Activated CD8-positive, alpha-beta memory T cell treated with anti-CD3 and anti-CD28 coated beads for 1 hour (primary cell): ENCODE measurements at places on chromosomes 7 and 10.

GRCh38 chr7:41910940-41911600, 208.2 kb upstream of the INHBA start:
- DNase-seq = no peak

DNA sequence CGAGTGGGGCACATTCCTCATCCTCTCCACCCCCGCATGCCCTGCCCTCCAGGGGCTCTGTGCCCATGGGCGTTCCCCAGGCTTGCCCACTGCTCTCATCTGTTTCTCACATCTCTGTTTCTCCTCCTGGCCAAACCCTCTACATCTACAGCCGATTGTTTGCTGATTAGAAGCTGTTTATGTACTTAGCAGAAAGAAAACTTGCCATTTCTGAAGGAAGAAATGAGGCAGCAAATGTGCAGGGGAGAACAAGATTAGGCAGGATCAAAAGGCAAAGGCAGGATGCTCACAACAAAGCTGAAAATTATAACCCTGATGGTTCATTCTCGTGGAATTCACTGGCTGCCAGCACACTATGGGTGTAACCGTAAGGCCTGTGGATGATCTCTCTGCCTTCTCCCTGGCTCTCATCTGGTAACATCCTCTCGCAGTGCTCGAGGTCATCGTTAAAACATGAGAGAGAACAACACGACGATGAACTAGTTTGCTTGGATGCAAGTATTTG, 111.6 kb upstream of the KLF14 start:
- no peak for DNase-seq

GRCh38 chr10:43843321-43844101, 194.8 kb upstream of the ZNF32 start:
- no peak for DNase-seq

- DNase-seq = no peak
Measured at GRCh38 chr10:123636598-123637325, 29.4 kb upstream of the GPR26 start.

DNA sequence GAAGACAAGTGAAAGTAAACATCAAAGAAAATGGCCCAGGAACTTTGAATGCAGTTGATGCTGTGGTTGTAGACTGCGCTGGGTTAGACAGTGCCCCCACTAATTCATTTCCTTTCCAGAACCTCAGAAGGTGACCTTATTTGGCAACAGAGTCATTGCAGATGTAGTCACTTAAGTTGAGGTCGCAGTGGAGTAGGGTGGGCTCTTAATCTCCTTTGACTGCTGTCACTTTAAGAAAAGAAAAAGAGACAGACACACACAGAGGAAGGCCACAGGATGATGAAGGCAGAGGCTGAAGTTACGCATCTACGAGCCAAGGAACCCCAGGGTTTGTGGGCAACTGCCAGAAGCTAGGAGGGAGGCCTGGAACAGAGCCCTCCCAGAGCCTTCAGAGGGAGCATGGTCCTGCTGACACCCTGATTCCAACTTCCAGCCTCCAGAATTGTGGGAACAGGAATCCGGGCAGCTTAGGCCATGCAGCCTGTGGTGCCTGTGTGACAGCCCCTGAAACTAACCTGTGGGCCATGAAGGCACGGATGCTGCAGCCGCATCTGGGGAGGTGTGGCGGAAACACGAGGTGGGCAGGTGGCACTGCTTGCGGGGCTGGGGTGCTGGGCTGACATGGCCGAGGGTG, 107.6 kb downstream of the PRKAG2 start:
- peak; percentile 32 for DNase-seq

GRCh38 chr10:123309731-123310130, 155.5 kb downstream of the BUB3 start:
- DNase-seq = no peak

- no peak for DNase-seq
Measured at GRCh38 chr10:97445357-97445721, 467 bp downstream of the EXOSC1 start.

- no peak for DNase-seq
Measured at GRCh38 chr10:10975647-10976046, 42.0 kb upstream of the CELF2 start.

DNA sequence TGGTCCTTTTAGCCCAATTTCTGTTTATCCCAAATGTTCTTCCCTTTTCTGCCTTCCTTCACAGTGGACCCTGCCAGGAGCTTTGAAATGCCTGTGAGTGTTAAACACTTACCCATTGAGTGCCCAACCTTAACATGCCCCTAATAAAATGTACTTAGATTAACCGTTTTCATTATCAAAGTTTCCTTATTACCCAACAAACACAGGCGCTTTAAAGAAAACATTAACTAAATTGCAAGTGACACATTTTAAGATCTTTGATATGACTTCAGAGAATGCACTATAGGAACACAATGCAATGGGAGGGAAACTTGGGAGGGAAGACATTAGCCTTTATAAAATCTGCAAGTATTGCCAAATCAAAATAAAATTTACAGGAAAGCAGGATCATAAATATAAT, 177.0 kb downstream of the CFTR start:
- DNase-seq = no peak

GRCh38 chr10:131662851-131663250, 238.0 kb upstream of the PPP2R2D start:
- no peak for DNase-seq
